ENCODE measurements at places on chromosomes 7 and 10.

DNA sequence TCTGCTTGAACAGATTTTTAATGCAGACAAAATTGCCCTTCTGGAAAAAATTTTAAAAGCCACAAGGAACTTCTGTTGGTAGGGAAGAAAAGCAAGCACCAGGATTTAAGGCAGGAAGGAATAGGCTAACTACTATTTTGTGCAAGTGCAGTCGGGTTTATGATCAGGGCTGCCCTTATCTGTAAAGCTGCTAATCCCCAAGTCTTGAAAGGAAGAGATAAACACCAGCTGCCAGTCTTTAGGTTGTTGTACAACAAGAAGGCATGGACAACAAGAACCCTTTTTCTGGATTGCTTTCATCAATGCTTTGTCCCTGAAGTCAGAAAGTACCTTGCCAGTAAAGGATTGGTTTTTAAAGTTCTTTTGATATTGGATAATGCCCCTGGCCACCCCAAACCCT, 40.7 kb downstream of the RALA start:
- no peak for DNase-seq

GRCh38 chr10:86716466-86716865, 40.0 kb upstream of the BMPR1A start:
- DNase-seq = no peak

DNA sequence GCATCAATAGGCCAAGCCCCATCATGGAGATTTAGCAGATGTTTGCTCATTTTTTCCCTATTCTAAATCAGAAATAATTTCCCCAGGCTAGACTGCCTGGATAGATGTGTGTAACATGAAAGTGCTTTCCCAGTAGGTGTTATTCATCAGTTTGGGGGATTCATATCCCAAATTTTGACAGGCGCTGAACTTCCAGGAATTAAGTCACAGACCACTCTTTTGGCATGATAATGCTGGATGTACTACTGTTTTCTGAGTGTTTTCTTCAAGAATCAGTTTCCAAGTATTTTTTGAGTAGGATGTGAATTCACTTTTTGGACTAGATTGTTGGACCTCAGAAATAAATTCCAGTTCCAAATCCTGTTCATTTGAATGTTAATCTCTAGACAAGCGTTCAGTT, 637.4 kb downstream of the REEP3 start:
- no peak for DNase-seq

DNA sequence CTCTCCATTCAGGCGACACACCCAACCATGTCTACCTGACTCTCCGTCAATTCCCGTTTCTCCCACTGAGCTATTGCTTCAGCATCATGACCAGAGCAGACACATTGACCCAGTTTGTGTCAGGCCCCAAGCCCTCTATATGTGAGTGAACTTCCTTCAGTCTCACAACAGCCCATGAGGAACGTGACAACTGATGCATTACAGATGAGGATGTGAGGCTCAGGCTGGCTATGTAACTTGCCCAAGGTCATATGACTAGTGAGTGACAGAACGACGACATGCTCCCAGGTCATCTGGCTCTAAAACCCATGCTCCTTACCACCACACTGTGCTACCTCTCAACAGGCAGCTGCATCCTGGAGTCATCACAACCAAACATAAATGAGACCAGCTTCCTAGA, 3.7 kb downstream of the TMEM140 start:
- DNase-seq = no peak

DNA sequence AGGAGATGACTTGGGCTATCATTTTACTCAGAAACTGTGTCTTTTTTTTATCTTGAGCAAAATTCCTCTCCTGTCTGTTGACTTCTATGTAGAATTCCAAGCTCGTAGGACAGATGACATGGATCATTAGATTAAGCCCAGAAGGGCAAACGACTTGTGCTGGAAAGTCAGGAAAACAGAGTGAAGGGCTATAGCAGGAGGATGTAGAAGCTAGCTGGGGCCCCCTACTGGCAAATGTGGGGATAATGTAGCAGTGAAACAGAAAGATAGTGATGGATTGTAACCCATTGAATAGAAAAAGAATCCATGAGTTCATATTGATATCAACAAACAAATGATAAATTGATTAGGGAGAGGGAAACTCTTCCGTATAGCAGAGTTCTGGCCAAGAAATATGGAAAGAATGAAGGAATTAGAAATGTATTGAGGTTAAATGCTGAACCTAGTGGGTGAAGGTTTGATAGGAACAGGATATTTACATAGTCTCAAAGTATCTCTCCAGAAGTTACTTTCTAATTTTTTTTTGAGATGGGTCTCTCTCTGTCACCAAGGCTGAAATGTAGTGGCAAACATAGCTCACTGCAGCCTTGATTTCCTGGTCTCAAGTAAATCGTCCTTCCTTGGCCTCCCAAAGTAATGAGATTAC, 103.6 kb downstream of the LYZL1 start:
- peak; percentile 71 for DNase-seq

GRCh38 chr10:132487241-132488135, 50.1 kb upstream of the INPP5A start:
- DNase-seq = no peak

DNA sequence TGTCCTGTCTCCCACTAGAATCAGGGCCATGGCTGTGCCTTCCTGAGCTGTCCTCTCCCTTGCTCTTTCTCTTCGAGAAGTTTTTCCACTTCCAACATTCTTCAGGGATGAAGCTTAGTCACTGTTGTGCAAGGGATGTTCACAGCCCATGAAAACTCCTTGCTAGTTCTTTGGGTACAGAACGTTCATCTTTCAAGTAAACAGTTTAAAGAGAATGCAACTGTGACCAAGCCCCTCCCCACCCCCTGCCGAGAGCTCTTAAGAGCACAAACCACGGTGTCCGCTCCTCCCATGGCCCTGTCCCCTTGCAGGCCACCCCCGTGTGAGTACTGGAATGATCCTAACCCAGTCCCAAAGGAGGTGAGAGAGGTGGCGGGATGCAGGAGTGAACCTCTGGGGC, 161.1 kb upstream of the RHEB start:
- peak; percentile 68 for DNase-seq

DNA sequence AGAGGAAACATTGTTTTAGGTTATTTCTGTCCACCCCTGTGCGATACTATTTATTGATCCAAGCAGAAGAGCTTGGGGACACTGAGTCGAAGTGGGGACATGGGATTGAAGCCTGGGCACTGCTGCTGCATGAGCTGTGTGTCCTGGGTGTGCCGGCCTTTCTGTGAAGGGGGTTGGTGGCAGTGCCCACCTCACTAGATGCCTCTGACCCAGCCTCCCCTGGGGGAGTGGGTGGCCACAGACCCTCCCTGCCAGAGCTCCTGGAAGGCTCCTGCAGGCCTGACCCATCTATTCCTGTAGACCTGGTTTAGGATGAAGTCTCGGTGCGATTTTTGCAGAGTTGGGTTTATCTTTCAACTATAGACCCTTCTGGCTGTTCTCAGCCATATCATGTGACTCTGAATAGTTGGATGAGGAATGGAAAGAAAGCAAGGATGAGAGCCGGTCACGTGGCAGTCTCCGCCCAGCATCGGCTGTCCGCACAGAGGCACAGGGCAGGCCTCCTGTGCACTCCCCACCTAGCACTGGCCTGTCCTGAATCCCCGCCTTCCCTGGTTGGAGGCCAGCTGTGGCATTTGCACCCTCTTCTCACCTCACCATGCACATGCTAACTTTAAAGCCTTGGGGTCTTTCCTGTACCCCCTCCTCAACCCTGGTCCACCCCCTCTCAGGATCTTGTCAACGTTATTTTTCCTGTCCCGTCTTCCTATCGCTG, 17.6 kb upstream of the SH2D4B start:
- DNase-seq = no peak

DNA sequence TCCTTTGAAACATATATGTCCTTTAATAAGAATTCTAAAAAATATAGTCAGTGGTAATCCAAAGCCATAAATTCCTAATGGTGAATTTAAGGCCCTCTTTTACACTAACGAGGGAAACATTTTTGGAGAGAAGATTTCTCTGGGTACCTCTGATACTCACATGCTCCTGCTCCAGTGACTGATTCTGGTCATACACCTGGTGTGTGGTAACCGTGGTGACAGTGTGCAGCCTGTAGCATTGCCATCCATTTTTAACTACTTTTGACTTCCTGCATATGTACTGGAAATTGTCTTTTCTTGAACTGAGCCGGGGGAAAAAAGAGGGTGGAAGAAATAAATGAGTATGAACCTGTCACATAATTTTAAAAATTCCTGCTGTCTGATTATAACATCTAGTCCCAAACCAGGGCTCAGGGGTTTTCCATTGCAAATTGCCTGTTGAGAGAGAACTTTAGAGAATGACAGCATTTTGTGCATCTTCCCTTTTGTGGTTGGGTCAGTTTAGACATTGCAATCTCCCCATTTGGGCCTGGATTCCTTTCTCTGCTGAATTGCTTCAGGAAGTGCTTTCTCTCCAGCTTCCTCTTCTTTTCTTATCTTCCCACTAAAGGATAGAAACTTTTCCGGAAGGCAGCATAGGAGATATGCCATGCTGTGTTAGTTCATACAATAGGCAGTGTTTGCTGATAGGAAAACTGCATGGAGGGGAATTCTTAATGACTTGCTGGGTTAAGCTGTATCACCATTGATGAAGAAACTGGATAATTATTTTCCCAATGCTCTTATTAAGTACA, 125.5 kb downstream of the GRM3 start:
- DNase-seq = no peak

GRCh38 chr7:123682690-123683089, 27.0 kb downstream of the LMOD2 start:
- peak; percentile 64 for DNase-seq

- DNase-seq = no peak
Measured at GRCh38 chr7:98217623-98218582, 6.7 kb downstream of the BHLHA15 start.

DNA sequence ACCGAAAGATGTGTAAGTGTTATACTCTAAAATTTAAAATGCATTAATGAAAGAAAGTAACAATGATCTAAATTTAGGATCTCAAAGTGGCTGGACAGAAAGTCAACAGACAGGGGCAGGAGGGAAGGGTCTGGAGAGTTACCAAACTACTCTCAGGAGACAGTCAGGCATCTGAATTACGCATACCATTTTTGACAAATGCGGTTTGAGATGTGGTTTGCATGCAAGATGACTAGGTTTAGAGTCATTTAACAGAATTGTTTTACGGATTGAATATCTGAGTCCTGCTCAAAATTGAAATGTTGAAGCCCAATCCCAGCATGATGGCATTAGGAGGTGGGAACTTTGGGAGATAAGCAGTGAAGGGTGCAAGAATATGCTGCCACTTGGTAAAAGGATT, 314.1 kb downstream of the WDR11 start:
- DNase-seq = no peak

DNA sequence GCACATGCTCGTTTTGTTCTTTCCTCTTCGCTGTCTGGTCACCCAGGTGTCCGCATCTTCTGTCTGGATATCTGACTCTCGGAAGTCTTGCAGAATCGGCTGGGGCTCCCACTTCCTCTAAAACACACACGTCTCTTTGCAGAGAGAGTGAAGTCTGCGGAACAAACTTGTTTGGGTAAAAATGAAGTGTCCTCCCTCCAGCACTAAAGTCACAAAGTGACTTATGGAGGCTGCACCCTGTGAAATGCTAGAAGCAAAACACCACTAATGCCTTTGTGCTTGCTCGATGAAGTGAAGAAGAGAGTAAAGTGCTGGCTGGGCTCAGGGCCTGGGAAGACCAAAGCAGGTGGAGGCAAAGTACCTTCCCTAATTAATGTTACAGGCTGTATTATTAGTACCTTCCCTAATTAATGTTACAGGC, 71.4 kb downstream of the FGFR2 start:
- DNase-seq = no peak
